ENCODE measurements at places on chromosomes 1 and 21.
A peak's percentile ranks its signal among the peaks of the same experiment; 100 is the strongest.

GRCh38 chr1:198480876-198481275 is 59.6 kb downstream of the ATP6V1G3 start:
- DNase-seq, result no peak

DNA sequence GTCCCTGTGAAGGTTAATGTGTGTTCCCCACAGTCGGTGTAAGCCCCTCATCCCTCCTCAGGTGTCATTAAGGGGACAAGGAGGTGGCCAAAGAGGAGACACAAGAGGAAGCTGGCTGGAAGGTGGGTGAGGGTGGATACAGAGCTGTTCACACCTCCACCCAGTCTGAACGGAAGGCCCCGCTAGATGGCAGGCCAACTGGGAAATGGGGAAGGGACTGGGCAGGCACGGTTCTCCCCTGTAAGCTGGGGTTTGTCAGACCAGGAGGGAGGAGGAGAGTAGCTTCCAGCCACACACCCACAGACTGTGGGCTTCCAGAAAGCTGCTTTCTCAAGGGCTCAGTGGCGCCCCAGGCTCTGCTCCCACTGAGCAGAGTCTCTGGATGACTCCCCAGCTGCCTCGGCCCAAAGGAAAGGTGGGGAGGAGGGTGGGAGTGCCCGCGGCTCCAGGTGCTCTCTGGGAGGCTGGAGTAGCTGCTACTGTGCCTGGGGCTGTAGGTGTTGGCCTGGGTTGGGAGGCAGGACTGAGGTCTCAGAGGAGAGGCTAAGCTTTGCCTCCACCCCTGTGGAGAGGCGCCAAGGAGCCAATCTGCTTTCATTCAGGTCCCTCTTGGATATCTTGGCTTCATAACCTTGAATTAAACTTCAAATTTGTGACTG is 41.2 kb downstream of the PCP4 start:
- no peak for DNase-seq

- DNase-seq, result no peak
Observed at GRCh38 chr1:224486801-224487583, 52.4 kb upstream of the WDR26 start.

DNA sequence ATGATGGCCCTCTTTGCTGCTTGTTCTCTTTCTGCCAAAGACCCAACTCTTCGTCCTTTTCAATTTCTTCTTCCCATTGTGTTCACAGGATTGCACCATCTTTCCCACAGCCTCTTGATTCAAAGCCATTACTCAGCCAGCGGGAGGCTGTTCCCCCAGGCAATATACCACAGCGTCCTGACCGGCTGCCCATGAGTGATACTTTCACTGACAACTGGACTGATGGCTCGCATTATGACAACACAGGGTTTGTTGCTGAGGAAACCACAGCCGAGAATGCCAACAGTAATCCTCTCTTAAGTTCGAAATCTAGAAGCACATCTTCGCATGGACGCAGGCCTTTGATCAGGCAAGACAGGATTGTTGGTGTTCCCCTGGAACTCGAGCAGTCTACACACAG is 167.4 kb downstream of the LRRC40 start:
- no peak for DNase-seq

- no peak for DNase-seq
Observed at GRCh38 chr1:24289937-24290595, 29.1 kb upstream of the GRHL3 start.

GRCh38 chr21:30211071-30211470 is 4.8 kb downstream of the CLDN8 start:
- no peak for DNase-seq

- DNase-seq, result no peak
Observed at GRCh38 chr1:20168564-20169491, 17.1 kb upstream of the UBXN10 start.

GRCh38 chr1:3068564-3069431 is at the start of gene PRDM16:
PRDM16 (plus strand) TSS chr1:3069203; CDS start chr1:3069260, 57 bp downstream.
- DNase-seq, result no peak

- DNase-seq, result no peak
Observed at GRCh38 chr1:77516106-77516505, 166.4 kb downstream of the ZZZ3 start.

GRCh38 chr1:14968251-14968851 is 185.2 kb upstream of the TMEM51 start:
- no peak for DNase-seq

DNA sequence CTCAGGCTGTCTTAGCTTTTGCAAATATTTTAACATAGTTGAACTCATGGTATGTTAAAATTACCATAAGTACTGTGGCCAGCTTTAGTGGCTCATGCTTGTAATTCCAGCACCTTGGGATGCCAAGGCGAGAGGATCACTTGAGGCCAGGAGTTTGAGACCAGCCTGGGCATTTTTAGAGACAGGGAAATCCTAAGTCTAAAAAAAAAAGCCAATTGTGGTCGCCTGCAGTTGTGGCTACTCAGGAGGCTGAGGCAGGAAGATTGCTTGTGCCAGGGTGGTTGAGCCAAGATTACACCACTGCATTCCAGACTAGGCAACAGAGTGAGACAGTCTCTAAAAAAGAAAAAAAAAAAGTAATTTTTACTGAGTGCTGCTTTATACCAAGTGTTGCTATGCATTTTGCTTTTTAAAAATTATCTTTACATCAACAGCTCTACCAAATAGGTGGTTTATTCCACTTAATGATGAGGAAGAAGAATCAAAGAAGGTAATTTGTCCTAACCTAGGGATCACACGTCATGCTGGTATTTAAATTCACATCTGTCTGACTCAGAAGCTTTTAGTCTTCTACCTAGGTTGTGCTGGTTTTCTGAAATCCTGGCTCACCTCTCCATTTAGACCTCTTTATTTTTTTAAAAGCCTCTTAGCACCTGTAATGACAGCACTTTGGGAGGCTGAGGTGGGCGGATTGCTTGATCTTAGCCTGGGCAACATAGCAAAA is 16.8 kb downstream of the PPP1R12B start:
- no peak for DNase-seq

DNA sequence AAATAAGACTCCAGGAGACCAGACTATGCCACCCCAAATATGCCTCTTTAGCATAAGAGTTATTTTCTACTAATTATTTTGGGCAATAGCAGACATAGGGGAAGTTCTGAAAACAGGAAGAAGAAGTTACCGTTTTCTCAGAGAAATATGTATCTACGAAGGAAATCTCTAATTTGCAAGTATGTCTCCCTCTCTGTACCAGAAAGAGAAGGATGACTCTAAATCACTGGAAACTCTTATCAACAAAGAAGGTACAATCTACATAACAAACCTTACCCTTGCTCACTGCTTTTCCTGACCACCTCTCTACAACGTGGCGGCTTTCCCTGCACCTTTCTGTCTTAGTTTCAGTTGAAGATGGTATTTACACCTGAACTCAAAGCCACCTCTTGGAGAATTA is 49.0 kb downstream of the OMA1 start:
- peak; percentile 30 for DNase-seq

GRCh38 chr1:226788965-226789364 is 49.9 kb upstream of the ITPKB start:
- DNase-seq, result no peak

GRCh38 chr1:56094168-56094567 is 485.2 kb downstream of the PLPP3 start:
- no peak for DNase-seq

DNA sequence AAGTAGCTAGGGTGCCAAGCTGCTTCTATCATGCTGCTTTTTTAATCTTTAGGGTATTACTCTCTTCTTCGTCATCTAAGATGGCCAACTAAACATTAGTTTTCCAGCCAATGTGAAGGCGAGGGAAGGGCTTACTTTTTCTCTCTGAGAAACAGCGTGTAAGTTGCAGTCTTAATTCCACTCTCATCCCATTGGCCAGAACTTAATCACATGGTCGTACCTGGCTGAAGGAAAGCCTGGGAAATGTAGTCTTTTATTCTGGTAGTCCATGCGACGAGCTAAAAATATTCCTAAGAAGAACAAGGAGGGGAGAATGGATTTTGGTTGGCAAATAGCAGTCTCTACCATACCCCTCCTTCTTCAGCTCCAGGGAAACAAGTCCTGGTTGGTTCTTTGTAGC is 21.5 kb downstream of the DNAJC6 start:
- no peak for DNase-seq

GRCh38 chr1:9877962-9878361 is 32.1 kb downstream of the CTNNBIP1 start:
- DNase-seq, result no peak

DNA sequence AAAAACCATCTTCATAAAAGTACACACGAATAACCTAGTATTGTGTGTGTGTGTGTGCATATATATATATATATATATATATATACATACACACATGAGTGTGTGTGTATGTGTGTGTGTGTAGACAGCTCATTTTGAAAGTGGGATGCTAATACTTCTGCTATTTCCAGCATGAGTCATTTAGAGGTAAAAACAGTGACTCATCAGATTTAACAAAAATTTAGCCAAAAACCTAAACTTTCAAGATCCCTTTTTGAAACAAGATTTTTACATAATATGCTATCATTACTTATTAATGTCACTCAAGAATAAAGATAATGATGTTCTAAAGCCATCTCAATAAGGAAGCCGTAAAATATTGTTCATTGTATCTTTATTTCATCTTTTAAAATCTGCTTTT is 35.6 kb upstream of the ADGRL4 start:
- DNase-seq, result no peak

DNA sequence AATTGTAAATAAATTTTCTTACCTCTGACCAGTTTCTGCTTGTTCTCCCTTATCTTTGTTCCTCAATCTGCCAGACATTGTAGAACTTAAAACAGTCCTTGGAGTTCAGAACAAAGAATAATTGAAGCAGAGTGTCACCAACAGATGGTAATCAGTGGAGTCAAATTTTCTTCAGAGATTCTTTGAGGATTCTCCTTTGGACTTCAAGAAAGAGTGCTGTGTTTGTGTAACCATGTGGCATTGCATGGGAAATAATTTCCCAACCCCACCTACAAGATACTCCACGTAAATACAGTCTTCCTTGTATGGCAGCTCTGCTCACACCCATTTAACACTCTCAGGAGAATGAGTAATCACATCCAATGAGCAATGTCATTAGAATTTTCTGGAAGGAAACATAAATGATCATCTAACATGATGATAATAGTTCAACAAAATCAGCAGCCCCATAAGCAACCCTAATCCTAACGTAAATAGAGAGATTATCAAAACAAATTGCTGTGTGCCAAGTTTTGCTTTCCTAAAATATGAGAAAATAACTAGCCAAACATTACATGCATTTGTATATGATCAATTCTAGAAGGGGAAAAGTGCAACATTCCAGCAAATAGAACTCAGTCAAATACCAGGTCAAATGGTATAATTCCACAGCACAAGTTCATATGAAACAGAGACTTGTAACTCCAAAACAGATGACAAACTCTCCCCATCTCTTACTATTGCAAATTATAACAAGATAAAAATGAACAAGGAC is 6.9 kb upstream of the DENND1B start:
- no peak for DNase-seq

- DNase-seq, result peak; percentile 50
Observed at GRCh38 chr1:167229719-167230385, 9.2 kb downstream of the POU2F1 start.

- DNase-seq, result no peak
Observed at GRCh38 chr1:101203820-101204540, 32.8 kb upstream of the S1PR1 start.

DNA sequence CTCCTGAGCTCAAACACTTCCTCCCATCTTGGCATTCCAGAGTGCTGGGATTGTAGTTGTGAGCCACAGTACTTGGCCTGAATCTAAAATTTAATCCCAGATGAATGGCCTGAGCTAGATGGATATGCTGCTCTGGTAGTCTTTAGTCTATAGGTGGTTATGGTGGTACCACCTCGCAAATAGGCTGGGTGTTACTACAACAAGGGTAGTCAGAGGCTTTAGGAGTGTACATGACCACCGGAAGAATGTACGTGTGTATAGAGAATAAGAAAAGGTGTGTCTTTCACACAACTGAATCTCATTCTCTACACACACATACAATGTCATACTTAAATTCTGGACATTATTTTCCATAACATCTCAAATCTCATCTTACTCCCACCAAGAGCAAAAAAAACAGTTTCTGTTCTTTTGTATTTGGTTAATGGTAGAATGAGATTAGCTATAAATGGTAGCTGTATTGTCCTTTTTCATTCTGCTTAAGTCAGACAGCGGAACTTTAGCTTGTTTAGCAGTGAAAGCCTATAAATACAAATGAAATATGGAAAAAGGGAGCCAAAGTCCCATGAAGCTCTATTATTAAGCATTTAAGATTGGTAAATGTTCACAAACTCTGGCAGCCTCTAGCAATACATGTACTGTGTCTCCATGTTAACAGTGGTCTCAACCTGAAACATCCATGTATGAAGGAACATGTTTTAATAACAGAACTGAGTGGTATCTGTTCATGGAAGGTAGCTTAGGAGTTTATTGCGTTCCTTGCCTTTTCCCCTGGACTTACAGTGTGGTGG is 16.2 kb downstream of the CAP1 start:
- DNase-seq, result no peak

DNA sequence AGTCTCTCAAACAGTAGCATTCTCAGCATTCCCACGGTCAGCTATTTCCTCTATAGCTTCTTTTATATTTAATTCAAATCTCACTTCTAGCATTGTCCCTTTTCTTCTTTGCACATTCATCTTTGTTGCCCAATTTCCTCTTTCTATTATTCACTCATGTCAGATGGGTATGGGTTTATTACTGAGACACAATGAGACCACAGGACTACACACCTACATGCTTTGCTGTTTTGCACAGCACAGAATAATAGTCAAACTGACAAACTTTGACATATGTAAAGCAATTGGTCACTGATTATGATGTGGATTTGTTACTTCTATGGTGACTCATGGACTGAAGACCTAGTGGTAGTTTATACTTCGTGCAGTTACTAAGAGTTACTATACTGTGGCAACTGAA is 5.8 kb upstream of the CD1C start:
- DNase-seq, result peak; percentile 64

DNA sequence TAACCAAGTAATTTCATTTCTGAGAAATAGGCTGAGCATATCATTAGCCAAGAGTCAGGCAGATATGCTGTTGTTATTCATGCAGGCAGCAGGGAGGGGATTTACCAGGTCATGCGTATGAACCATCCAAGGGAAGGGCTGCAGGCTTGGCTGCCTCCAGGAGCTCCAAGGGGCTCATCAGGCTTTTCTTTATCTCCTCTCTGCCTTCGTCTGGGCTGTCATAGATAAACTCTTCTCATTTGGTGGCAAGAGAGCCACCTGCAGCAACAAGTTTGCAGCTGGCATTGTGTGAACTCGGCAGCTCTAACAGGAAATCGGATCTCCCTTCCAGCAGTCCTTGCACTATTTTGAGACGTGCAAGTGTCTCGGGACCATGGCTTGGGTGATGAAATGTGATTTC is 7.5 kb downstream of the CCDC27 start:
- no peak for DNase-seq

- DNase-seq, result no peak
Observed at GRCh38 chr21:42558846-42559245, 45.2 kb downstream of the SLC37A1 start.

Data from Kasumi-1 (cell line).